CD4-positive, alpha-beta T cell (primary cell): ENCODE measurements at places on chromosomes 5 and 9. TPM values are rescaled to one million over a fixed set of nuclear protein-coding genes. Genes with fewer than 3 reads are reported as not detected.

Gene PCDHA13
- not detected for total RNA-seq

Gene SNX24
- total RNA-seq = 2.3 TPM

DNA sequence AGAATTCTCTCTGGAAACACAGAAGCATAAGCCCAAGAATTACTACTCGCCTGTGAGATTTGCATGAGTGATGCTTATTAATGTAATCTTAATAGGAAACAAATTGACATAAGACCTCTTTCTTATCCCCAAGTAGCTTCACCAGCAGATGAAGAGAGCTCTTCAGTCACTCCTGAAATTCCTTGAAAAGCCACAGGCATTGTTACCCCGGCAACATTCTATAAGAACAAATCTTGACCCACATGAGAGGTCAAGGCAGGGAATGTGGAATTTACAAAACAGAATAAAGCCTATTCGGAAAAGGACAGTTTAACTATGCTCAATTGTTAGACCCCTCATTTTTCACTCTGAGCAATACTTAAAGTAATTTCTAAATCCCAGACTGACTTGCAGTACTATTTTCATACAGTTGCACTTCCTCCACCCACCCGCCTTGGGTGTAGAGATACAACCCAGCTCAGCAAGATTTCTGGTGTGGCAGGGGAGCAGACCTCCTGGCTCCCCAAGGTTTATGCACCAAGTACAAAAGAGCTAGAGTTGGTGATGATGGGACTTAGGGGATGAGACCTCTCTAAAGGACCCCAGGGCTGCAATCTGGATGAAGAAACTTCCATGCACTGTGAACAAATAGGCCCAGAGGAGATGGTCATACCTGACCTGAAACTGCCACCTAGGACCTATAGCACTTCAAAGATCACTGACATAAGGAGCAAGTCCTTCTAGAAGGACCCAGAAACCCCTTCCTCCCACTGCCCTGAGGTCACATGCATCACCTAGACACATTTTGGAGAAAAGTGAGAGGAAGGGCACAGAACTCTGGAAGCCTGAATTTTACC is 242.1 kb downstream of the ZNF608 start:
- no peak overlapping the region for H3K4me3 ChIP-seq
- H3K4me1 ChIP-seq = no peaks in the 10 kb centered on the region
- H3K36me3 ChIP-seq = no peaks in the 10 kb centered on the region
- H3K27me3 ChIP-seq = no peaks in the 10 kb centered on the region

DNA sequence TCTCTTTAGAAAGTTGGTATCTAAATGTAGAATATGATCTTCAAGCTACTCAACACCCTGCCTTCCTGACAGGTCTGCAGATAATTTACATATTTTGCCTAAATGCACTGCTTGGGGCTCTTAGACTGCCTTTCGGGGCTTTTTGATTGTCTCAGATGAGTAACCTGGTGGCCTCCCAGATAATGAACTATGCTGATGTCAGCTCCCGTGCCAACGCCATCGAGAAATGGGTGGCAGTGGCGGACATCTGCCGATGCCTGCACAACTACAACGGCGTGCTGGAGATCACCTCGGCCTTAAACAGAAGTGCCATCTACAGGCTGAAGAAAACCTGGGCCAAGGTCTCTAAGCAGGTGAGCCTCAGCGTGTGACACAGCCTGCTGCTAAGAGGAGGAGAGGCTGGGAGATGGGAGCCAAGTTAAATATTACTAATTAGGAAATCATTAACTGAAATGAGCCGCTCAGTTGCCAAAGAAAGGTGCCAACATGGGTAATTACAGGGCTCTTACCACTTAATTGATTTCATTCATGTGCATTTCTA is 20.8 kb upstream of the CKMT2 start:
- no peaks in the 10 kb centered on the region for H3K4me1 ChIP-seq
- H3K27me3 ChIP-seq = no peaks in the 10 kb centered on the region
- no peak overlapping the region for H3K4me3 ChIP-seq
- DNase-seq = no peak
- H3K27ac ChIP-seq = no peak overlapping the region

- no peak for DNase-seq
- no peaks in the 10 kb centered on the region for H3K36me3 ChIP-seq
- no peak overlapping the region for H3K27ac ChIP-seq
- no peak overlapping the region for H3K4me3 ChIP-seq
- H3K4me1 ChIP-seq = no peaks in the 10 kb centered on the region
Measured at GRCh38 chr5:122947772-122948171, 88.8 kb downstream of the PPIC start.

GRCh38 chr5:96624596-96624995 is 37.6 kb upstream of the CAST start:
- H3K27ac ChIP-seq = no peak overlapping the region
- no peaks in the 10 kb centered on the region for H3K36me3 ChIP-seq
- no peak overlapping the region for H3K4me3 ChIP-seq
- no peaks in the 10 kb centered on the region for H3K4me1 ChIP-seq
- no peak for DNase-seq

DNA sequence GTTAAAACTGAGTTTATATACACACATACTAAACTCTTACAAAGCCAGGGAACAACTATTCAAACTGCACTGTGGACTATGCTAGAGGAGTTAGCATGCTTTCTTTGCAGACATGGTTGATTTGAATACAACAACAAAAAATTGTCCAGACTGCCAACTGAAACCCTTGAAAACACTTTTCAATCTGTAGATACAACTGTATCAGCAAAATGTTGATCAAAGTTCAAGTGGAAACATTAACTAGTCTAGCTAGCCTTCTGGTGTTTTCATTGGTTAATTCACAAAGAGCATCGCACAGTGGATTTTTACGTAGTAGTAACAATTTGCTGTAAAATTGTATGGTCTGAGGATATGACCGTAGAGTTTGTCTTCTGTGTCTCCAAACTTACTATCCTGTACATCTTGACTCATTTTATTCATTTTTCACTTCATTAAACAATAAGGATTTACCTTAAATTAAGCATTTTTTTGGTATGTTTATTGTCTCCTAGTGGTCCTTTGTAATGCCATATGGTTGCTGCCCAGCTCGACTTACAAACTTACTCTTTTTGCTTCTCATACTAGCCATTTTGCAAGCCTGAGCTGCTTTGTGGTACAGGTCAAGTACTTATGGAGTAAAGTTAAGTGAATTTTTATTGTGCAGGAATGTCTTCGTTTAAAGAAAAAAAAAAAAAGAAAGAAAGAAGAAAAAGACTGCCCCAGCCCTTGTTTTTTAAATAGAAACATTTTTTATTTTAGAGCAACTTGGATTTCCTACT is 123.4 kb downstream of the ZCCHC7 start:
- H3K4me3 ChIP-seq = no peak overlapping the region
- no peak for DNase-seq
- H3K27ac ChIP-seq = no peak overlapping the region
- H3K4me1 ChIP-seq = no peaks in the 10 kb centered on the region
- no peaks in the 10 kb centered on the region for H3K27me3 ChIP-seq

DNA sequence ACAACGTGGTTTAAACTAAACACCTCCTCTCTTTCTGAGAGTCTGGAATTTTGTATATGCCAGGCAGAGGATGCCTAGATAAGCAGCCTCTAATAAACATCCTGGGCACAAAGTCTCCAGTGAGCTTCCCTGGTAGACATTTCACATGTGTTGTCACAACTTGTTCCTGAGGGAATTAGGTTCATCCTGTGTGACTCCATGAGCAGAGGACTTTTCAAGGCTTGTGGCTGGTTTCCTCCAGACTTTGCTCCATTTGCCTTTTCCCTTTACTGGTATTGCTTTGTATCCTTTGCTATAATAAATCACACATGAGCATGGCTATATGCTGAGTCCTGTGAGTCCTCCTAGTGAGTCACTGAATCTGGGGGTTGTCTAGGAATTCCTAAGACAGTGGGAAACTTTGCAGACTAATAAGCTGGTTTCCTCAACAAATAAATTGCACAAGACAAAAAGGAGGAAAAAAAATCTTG is 77.4 kb downstream of the NR2F1-AS1 start:
- no peak overlapping the region for H3K27ac ChIP-seq
- H3K27me3 ChIP-seq = no peaks in the 10 kb centered on the region
- no peaks in the 10 kb centered on the region for H3K36me3 ChIP-seq
- H3K4me1 ChIP-seq = no peaks in the 10 kb centered on the region

DNA sequence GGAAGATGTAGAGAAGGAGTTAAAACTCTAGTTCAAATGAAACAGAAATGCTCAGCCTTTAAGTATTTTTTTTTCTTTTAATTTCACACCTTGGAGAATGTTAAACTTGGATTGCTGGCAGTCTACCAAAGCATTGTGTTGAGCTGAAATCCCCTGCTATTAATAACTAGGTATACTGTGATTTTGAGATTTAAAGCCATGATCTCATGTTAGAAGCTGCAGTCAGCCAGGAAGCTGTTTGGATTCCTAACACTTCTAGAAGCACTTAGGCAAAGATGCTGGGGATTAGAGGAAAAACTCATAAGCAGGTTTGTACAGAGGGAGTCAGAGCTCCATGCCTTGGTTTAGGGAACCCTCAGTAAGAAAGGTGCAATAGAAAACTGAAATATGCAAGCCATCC is 141.4 kb downstream of the KIF4B start:
- no peaks in the 10 kb centered on the region for H3K36me3 ChIP-seq
- no peaks in the 10 kb centered on the region for H3K27me3 ChIP-seq
- H3K27ac ChIP-seq = no peak overlapping the region
- no peaks in the 10 kb centered on the region for H3K4me1 ChIP-seq
- no peak overlapping the region for H3K4me3 ChIP-seq
